ENCODE measurements at places on chromosomes 7 and 10.

DNA sequence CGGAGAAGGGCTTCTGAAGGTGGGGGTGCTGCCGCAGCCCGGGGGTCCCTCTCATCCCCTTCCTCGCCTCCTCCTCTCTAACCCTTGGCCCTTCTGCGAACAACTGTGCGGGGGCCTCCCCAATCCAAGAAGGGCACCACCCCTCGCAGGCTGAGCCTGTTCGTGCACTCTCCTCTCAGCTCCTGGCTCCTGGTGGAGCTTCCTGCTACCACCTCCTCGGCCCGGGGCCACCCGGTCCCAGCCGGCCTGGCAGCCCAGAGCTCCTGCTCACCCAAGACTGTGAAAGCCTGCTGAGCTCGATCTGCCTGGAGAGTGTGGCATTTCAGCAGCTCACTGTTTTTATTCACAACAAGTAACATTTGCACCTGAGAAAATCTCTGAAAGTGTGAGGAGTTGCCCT lies 2.4 kb downstream of the ADGRA1 start:
- no peak for DNase-seq

DNA sequence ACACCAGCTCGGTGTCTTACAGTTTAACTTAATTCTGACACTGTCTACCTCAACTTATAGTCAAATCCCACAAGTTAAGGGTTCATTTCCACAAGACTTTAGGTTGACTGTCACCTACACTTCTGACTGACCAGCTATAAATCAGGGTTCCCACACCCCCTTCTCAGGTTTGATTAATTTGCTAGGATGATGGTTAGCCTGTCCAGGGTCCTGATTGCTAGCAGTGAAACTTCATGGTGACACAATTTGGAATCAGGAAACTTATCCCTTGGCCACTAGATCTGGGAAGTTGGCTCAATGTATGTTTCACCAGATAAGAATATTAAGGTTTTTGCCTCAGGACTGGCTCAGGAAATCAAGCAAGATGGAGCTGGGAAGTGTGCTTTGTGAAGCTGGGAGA lies 2.8 kb upstream of the RSU1 start:
- no peak for DNase-seq

DNA sequence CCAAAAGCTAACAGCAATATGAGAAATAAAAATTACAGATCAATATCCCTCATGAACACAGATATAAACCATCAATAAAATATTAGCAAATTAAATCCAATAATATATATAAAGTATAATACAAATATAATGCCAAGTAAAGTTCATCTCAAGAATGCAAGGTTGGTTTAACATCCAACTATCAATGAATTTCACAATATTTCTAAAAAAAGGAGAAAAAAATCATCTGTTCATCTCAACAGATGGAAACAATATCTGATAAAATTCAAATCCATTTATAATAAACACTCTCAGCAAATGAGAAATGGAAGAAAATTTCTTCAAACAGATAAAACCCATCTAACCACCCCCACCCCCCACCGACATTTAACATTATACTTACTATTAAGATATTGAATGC lies 86.9 kb downstream of the SIRT1 start:
- DNase-seq = no peak

DNA sequence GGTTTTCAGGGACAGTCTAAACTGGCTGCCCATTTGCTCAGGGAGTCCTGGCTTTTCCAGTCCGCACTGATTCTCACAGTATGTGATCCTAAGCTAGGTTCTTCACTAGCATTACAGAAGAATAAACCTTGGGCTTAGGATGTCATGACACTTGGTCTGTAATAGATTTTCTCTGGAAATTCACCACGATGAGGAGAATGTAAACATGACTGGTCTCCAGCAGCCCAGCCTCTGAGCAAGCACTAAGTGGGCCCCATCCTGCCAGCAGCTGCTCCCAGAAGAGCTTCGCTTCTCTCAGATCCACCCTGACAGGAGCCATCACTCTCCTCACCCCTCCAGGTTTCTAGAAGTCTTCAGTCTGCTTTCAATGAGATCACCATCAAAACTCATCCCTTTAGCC lies 103.7 kb upstream of the ZPBP start:
- no peak for DNase-seq

GRCh38 chr7:12314199-12314598 lies 89.5 kb downstream of the VWDE start:
- no peak for DNase-seq

DNA sequence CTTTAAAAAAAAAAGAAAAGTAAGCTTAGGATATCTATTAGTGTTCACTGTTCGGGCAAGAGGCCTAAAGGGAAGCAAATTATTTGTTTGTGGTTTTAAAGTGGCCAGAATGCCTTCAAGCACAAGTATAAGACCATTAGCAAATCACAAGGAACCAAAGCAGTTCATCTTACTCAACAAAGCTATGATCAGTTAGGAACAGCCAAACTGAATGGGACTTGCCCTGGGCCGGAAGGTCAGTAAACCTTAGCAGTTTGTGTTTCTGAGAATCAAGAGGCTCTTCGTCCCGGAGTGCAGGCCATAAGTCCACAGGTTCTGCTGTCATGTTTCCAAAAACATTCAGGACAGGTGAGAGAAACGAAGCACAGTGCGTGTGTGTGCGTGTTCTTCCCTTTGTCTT lies 4.5 kb downstream of the FBXW4 start:
- no peak for DNase-seq

- peak; percentile 36 for DNase-seq
Observed at GRCh38 chr10:10869592-10869991, 148.1 kb upstream of the CELF2 start.

GRCh38 chr10:71072823-71073210 lies 139.6 kb upstream of the UNC5B start:
- DNase-seq = no peak

Measured in non-pigmented ciliary epithelial cell (primary cell).